ENCODE measurements at places on chromosomes 4 and X.

- no peak for DNase-seq
Measured at GRCh38 chrX:37825215-37825842, 22.0 kb downstream of the DYNLT3 start.

DNA sequence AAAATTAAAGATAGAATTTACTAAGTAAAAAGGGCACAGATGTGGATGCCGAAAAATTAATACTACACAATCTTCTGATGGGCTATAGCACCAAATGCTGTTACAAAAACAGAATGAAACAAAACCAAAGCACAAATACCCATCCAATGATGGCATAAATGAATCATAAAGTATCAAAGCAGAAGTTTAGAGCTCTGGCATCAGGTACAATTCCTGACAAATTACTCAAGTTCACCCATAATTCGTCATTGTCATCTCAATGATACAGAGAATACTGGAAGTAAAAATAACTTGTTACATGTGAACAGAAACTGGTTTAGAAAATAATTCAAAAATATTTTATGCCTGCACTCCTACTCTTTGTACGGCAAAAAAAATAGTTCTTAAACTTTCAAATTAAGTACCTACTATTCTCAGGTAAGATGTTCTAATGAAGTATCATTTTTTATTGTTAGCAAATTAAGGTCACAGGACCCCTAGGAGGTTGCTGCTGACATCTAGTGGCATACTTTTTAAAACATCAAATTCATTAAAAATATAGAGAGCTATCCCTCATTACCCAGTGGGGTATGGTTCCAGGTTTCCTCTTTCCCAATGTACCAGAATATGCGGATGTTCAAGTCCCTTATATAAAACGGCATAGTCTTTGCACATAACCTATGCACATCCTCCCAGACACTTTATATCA, 126.1 kb downstream of the INPP4B start:
- DNase-seq, result peak; percentile 40

GRCh38 chr4:48963042-48963679, 22.9 kb upstream of the CWH43 start:
- DNase-seq, result peak; percentile 80

GRCh38 chrX:68889249-68889648, 60.4 kb downstream of the EFNB1 start:
- no peak for DNase-seq

- DNase-seq, result no peak
Measured at GRCh38 chrX:40748977-40749376, 13.6 kb upstream of the MED14 start.

DNA sequence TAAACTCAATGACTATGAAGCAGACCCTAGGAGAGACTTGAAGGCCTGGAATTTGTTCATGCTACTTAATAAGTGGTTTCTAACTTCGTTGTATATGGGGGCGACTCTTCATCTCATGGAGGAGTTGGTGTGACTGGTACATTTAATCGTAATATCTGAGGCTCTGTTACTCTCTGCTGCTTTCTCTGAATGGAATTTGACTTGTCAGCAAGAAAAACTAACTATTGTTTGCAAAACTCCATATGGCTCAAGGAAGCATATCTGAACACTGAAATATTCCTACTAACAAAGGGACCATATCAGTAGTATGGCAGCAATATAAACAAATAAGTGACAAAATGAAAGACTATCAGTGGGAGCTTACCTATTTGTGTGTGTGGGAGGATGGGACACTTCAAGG, 132.0 kb upstream of the RPS6KA6 start:
- no peak for DNase-seq

GRCh38 chr4:31106419-31106818, 386.2 kb downstream of the PCDH7 start:
- DNase-seq, result no peak

DNA sequence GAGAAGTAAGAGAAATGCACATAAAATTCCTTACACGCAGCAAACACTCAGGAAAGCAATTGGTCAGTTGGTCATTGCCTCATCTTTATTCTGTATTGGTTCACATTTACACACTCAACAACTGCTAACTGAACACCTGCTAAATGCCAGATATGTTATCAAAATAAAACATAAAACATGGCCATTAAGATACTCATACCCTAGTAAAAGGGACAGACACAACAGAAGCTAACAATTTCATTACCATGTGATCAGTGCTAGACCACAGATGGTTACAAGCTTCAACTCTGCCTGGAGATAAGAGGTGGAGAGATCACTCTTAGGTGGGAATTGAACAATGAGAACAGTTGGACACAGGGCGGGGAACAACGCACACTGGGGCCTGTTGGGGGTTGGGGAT, 26.2 kb downstream of the TEC start:
- DNase-seq, result no peak

DNA sequence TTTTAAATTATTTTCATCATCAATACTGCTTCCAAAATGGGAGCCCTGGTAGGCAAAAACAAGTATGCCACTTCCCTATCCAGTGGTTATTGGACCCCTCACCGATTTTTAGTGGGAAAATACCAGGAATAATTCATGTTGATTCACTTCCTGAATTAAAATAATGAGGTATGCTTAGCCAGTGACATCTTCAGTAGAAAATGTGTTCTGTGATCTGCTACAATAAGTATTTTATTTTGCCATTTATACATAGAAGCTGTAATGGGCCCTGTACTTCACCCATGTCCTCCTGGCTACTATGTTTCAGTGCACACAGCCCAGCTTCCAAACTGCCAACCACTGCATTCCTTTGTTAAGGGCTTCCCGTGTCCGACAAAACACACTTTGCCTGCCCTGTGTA, 41.0 kb upstream of the KLHL34 start:
- no peak for DNase-seq

GRCh38 chrX:150966235-150966634, 16.9 kb upstream of the HMGB3 start:
- DNase-seq, result no peak

GRCh38 chr4:174096456-174096855, 187.0 kb downstream of the FBXO8 start:
- no peak for DNase-seq

DNA sequence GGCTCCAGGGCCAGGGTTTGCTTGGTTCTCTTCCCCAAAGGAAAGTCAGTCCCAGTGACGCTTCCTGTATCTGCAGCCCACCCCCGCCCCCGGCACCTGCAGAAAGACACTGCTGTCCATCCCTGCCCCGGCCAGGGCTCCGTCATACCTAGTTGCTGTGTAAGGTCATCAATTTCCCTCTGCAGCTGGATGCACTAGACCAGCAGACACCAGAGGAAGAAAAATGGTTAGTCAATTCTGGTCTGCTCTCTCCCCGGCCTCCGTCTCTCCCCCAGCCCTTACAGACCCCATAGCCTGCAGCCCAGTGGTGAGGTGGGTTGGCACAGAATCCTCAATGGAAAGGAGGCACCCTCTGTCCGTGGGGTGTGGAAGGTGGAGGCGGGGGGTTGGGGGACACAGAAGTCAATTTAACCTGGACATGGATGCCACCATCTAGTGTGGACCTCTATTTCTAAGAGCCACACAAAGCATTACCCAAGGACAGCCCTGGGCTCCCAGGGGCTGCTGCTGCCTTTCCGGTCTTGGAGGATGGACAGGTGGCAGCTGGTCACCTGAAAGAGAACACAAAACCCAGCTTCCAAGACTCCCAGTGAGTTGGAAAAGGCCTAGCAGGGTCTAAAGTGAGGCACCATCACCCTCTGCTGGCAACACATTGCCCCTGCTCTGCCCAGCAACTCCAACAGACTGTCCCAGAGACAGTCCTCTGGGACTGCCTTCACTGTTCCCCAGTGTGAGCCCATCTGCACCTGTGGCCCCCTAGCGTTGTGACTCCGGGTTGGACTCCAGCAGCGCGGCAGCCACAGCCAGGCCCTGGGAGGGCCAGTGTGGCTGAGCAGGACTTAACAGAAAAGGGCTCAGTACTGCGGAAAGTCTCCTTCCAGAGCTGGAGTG, 40.2 kb upstream of the NHSL2 start:
- peak; percentile 19 for DNase-seq

- no peak for DNase-seq
Measured at GRCh38 chr4:55794053-55794452, 25.5 kb upstream of the EXOC1L start.

DNA sequence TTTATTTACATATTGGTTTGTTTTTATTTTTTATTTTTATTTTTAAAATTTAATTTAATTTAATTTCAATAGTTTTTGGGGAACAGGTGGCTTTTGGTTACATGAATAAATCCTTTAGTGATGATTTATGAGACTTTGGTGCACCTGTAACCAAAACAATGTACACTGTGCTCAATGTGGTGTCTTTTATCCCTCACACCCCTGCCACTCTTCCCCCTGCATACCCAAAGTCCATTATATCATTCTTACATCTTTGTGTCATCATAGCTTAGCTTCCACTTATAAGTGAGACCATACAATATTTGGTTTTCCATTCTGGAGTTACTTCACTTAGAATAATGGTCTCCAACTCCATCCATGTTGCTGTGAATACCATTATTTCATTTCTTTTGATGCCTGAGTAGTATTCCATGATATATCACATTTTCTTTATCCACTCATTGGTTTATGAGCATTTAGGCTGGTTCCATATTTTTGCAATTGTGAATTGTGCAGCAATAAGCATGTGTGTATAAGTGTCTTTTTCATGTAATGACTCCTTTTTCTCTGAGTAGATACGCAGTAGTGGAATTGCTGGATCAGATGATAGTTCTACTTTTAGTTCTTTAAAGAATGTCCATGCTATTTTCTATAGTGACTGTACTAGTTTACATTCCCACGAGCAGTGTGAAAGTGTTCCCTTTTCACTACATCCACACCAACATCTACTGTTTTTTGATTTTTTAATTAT, 157.1 kb downstream of the CPXCR1 start:
- no peak for DNase-seq

DNA sequence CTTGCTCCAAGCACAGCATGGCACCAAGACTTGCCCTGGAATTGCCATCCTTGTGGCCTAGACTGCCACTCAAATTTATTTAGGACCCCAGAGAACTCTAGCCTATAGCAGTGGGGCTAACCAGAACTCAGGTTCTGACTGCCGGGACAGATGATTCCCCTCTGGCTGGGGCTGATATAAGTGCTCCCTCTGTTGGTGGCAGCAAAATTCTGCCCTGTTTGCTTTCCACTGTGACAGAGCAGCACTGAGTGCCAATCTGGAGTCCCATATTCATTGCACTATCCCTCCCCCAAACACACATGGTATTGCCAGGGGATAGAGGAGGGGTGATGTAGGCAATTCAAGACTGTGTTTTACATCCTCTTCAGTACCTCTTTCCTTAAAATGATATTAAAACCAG, 1081.9 kb downstream of the FAT4 start:
- no peak for DNase-seq

DNA sequence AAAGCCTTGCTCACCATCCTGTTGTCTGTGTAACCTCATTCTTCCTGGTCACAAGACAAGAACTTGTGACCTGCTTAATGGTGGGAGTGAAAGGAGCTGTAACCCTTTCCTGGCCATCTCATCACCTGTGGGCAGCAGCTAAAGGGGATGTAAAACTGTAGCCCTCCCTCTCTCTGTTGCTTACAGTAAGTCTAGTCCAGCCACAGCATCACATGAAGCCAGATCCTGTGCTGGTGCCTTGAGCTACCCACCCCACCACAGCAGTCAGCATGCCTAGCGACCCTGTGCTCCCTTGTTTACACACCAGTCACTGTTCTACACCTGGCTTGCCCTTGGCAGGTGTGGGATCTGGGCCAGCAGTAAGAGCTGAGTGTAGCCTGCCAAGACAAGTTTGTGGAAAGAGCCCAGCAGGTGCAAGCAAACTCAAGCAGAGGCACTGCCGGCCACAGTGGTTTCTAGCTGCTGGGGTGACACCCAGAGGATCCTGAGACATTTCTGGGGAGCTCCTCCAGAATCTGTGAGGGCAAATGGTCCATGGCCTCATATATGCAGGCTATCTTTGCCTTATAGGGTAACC, 41.0 kb downstream of the UGT2B28 start:
- no peak for DNase-seq

DNA sequence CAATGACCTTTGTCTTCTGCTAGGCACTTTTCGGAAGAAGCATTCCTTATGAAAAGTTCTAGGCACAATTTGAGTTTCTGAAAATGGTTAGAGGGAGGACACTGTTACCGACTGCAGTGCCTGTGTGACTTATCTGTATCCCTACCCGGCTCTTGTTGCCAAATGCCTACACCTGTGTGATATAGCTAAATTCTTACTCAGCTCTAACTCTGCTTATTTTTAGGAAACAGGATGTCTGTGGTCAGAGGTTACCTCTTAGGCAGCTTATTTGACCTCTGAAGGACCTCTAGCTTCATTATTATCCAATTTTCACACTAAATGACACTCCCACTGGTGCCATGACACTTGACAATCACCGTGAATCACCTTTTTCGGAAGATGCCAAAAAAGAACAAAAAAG, 561.1 kb upstream of the SMIM31 start:
- no peak for DNase-seq

DNA sequence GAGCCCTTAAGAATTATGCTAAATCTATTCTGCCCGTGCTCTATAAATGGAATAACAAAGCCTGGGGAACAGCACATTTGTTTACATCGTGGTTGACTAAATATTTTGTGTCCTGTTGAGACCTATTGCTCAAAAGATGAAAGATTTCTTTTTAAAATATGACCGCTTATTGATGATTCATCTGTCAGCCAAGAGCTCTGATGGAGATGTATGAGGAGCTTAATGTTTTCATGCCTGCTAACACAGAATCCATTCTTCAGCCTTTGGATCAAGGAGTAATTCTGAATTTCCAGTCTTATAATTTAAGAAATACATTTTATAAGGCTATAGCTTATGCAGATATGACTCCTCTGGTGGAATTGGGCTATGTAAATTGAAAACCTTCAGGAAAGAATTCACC, 271.3 kb upstream of the FAT4 start:
- DNase-seq, result no peak

- no peak for DNase-seq
Measured at GRCh38 chr4:38920186-38920585, 52.6 kb downstream of the FAM114A1 start.

GRCh38 chr4:74578329-74578728, 133.4 kb downstream of the AREG start:
- DNase-seq, result no peak

All from A172 (cell line).